Muscle of leg (tissue), 16 donors: ENCODE measurements at places on chromosomes 1 and 21. TPM values are rescaled to one million over a fixed set of nuclear protein-coding genes. Genes with fewer than 3 reads are reported as not detected.

- no peak for DNase-seq
Measured at GRCh38 chr1:89499320-89499719, 25.3 kb upstream of the LRRC8B start.

DNA sequence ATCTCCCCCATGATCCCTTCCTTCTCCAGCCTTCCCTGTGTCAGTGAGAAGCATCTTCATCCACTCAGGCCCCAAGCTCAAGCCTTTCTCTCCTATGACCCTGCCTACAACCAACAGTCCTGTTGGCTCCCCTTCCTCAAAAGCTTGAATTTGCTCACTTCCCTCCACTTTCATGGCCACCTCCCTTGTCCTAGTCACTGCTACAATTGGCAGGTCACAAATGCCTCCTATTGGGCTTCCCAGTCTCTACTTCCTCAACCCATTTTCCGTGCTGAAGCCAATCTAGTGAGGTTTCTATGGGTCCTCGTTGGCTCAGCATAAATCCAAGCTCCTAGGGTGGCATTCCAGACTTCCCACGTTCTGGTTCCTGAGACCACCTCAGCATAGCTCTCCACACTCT lies 40.2 kb upstream of the SLC6A9 start:
- DNase-seq, result no peak

GRCh38 chr1:8426996-8427395 lies 109.1 kb downstream of the SLC45A1 start:
- DNase-seq, result no peak

The KIAA1614 gene
- total RNA-seq, result 11.7 TPM

The E2F2 gene
- 3.5 TPM for total RNA-seq

DNA sequence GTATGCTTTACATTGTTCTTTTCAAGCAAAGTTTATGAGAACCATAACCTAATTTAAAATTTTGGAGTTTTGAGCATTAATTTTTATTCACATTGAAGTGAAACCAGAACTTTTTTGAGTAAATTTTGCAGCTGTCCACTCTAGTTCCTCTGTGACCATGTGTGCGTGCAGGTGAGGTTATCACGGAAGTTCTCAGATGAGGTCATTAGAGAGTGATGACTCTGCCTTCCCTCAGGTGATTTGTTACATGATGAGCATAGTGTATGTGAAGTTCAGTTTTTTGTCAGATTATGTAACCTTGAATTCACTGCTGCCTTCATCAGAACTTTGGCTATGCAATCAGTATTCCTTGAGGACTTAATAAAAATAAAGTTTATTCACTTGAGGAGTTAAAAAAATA lies 828.2 kb downstream of the ADGRL2 start:
- no peak for DNase-seq

DNA sequence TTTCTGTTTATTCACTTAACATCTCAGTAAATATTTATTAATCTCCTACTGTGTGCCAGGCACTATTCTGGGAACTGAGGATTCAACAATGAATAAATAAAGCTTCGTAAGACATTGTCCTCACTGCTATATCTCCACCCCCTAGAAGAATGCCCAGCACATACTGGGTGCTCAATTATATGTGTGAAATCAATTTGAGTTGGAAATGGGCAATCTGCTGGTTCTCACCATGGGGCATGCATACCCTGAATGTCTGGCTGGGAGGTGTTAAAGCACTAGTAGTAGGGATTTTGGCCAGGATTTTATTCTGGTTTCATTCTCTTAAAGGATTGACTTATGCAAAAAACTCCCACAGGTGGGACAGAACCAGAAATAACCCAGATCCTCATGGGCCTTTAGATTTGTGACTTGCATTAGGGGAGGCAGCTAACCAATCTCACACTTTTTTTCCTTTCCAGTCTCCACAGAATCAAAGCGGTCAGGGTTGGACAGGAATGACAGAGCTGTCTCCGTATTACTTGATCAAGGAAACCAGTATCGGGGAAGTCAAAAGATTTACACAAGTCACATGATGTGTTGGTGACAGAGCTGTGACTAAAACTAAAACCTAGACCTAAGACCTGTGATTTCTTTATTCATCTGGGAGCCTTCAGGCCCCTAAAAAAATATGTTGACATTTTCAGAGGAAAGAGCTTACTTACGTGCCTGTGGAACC lies 12.8 kb downstream of the GFI1 start:
- DNase-seq, result no peak

The FNBP1L gene
- total RNA-seq, result 32.7 TPM
